Hematopoietic multipotent progenitor cell treated with erythropoietin and hydrocortisone succinate and interleukin-3 and kit ligand, for 4 days (in vitro differentiated cells): ENCODE measurements at places on chromosomes 1 and 21.

DNA sequence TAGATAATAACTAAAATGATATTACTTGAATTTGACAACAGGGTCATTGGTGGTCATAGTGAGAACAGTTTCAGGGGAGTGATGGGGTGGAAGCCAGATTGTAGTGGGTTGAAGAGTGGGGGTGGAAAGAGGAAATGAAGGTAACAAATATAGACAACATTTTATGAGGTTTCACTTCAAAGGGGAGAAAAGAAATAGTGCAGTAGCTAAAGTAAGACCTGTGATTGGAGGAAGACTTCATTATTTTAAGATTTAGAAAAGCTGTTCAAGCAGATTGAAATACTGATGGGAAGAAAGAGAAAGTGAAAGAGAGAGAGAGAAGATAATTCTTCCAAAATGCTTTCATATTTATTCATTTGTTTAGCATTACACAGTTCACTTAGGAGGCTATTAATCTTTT is 52.0 kb upstream of the KCNA3 start:
- DNase-seq, result no peak

- DNase-seq, result no peak
Measured at GRCh38 chr21:35428937-35429336, 379.8 kb upstream of the RUNX1 start.

- DNase-seq, result no peak
Measured at GRCh38 chr1:83115785-83116184, 883.1 kb downstream of the TTLL7 start.

GRCh38 chr21:45304945-45305344 is 17.2 kb upstream of the POFUT2 start:
- no peak for DNase-seq

DNA sequence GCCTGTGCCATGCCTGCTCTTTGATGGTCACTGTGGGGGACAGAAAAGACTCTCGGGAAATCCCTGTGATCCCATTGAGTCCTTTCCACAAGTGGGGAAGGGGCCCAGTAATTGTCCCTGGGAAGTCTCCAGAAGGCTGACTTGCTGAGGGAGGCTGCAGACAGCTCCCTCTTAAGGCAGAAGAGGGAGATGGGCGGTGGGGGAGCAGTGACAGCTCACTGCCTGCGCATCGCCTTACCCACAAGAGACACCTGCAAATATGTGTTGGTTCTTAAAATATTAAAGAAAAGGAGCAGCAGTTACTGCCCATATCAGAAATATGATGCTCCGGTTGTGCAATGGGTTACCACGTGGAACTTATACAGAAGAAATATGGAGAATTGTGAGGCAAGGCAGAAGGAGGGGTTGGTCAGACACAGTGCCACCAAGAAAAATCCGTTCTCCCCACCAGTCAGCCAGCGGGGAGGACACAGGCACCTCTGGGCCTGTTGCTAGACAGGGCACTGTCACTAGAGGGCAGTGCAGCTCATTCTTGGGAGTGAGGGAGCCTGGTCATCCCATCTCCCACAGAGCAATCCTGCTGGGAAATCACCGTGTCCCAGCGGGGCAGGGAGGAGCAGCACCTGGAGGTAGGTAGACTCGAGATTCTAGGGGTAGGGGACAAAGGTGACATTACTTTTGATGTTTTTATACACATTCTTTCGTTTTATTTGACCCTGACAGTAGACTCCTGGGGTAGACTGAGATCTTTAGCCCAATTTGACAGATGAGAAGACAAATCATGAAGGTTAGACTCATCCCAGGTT is 6.9 kb upstream of the CAMK1G start:
- DNase-seq, result peak; percentile 75

GRCh38 chr1:224266105-224266914 is 63.7 kb downstream of the NVL start:
- no peak for DNase-seq

GRCh38 chr1:118983558-118984041 is 4.5 kb downstream of the TBX15 start:
- DNase-seq, result no peak

- no peak for DNase-seq
Measured at GRCh38 chr1:12567288-12567819, 50.7 kb downstream of the DHRS3 start.

DNA sequence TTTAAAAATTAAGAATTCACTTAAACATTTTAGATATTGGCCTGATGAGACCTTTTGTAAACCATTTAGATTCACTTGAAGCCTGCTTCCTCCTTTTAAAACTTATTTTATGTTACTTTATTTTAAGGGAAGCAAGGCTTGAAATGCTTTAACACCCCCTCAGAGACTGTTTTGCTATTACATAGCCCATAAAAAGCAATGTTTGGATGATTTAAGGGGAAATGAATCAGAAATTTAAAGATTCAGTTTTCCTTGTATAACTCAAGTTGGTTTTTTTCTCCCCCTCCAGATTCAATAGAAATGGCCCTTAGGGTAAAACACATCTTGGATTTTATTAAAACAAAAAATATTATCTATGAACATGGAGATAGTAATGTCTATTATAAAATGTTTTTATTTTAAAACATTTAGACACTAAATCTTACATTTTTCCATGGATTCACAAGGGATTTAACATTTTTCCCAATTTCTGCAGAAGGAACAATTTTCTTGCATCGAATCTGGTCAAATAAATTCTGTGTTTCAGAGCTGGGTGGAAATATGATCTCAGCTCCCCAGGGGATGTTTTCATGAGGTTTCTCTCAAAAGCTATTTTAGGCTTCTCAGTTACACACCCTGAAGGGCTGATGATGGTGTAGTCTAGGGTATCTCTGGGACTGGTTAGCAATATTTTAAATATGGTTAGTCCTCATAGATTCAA is 69.3 kb upstream of the WARS2 start:
- DNase-seq, result no peak

GRCh38 chr1:169106921-169107602 is 572 bp downstream of the ATP1B1 start:
- peak; percentile 46 for DNase-seq

GRCh38 chr21:45575993-45576837 is 34.0 kb upstream of the SLC19A1 start:
- no peak for DNase-seq

- DNase-seq, result no peak
Measured at GRCh38 chr1:80989455-80989854, 811.3 kb upstream of the ADGRL2 start.

GRCh38 chr21:41213021-41213420 is 45.1 kb downstream of the BACE2 start:
- no peak for DNase-seq

DNA sequence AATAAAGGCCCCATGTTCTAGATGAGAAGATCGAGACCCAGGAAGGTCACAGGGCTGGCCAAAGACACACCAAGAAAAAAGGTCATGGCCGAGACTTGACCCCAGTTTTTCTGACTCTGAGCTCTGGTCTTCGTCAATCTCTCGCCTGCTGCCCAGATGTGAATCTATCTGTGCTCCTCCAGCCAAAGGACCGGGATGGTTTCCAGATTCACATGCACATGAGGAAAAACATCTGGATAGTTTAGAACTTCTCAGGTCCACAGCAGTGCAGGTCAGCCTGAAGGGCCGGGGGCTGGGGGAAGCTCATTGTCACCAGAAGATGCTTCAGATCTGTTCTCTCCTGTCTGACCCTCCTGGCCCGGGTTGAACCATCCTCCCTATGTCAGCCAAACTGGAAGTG is 49.0 kb downstream of the KCNN3 start:
- DNase-seq, result no peak

GRCh38 chr1:229689904-229690303 is 63.9 kb downstream of the URB2 start:
- DNase-seq, result no peak

DNA sequence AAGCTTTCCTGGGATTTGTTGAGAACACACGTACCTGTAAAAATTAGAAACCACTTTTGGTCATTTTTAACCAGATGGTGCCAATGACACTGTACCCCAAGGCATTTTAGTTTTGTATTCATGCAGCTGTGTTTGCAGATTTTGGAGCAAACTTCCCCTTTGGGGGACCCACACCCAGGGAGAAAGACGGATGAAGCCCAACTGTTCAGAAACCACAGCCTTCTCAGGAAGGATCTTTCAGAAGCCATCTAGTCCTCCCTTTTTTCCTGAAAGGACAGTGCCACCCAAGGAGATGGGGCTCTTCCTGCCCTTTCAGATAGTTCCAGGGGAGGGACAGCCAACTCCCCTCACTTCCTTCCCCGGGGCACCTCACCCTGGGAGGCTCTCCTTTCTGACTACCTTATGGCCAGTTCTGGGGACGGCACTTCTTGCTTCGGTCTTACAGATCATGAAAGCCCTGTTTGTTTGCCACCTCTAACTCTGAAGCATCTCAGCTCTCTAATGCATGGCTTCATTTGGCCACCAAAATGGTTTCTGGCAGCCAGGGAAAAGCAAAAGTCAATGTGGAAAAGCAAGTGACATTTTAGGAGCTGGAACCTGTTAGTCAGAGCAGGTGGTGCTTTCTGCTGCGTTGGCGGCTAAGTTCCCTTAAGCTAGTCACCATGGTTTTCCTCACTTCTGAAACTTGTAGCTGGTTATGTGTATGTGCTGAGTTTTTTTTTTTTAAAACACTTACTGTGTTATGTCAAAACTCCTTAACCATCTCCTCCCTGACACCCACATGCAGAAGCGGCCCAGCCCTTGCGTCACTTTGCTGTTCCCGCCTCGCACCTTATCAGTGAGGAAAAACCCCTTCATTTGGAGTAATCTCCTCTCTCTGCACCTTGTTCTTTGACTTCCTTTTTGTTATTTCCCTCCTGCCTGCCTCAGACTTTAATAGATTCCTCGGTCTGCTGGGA is 10.1 kb downstream of the TMCC2 start:
- peak; percentile 83 for DNase-seq

DNA sequence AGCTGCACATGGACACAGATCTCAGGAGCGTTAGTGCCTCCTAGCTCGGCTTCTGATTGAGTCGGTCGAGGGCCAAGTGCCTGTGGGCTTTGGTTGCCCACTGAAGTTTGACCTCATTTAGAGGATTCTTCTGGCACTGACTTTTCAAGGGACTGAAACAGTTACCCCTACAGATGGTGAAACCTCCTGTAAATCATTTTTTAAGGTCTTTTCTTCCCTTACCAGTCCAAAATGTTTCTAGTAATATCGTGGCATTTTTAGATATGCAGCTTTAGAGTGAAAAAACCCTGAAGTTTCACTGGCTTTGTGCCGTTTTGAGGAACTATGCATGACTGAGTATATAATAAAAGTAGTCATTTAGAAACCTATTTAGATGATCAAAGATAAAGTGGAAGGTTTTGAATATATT is 34.7 kb upstream of the L1TD1 start:
- no peak for DNase-seq

DNA sequence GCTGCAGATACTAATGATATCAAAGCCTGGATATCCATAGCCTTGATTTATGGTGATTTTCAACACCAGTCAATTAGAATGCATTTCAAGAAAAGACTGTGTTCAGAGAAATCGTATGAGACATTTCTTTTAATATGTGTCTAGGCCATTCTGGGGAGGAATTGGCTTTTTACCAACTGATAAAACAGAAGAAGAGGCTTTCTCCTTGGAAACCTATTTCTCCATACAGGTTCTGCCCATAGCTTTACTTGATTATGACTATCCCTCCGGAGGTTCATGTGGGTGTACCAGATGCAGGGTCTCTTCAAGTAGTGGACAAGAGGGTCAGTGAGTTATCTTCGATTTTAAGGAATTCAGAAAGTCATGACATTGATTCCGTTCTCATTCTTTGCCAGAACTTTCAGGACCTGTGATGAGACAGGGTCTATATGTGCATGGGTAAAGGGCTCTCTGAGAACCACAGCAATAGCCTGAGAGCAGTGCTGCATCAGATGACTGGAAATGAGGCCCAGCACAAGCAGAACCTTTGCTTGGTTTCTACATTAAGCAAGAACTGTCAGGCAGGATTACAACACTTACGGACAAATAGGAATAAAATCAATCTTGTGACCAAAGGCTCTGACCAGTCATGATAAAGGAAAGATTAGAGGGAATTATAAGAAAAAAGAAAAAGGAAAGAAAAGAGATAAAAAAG is 263.7 kb upstream of the SGIP1 start:
- no peak for DNase-seq

DNA sequence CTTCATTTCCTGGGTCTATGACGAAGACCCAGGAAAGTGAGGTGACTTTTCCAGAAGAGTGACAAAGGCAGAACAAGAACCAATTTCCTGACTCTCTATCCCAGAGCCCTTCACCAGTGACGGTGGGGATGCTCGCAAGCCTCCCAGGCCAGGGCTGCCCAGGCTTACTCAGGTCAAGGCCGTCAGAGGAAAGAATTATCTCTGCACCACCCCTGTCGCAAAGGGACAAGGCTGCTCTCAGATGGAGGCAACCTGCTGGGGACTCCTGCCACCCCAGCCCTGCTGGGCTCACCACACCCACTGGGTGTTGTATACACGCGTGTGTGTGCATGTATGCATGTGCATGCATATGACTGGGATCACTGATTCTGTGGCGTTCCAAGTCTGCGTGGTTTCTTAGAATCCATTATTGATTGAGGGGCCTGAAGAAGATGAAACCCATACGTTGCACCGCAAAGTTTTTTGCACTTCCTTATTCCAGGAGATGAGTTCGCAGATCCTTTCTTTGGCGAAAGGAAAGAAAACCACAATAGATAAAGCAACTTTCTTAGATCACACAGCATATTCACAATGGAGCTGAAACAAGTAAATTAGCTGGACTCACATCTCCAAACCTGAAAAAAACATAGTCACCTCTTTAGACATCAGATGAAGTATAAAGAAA is 255.8 kb downstream of the RHOU start:
- DNase-seq, result peak; percentile 75

DNA sequence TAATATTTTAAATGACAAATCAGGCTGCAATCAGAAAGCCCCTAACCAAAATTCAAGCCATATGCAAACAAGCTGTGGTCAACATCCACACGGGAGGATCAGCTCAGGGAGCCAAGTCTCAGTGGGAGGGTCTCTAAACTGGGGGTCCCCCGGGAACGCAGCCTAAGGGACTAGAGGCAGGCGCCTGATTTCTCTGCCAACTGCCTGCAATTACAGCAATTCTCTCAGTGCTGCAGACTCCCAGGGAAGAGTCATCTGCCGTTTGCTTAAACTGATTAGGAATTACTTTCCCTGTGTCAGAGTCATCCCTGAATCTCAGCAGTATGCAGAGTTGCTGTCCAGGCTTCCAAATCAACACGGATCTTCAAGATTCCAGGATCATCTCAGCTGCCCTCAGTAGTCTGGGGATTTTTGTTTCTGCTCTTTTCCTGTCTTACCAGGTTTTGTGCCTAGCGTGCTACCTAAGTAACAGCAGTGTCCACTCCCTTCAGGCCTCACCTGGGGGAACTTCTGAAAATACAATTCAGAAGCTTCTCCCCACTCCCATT is 247.8 kb downstream of the RRAGC start:
- DNase-seq, result no peak

GRCh38 chr1:9027307-9027706 is 1.1 kb upstream of the SLC2A7 start:
- no peak for DNase-seq

GRCh38 chr1:11738783-11739182 is 2.8 kb downstream of the AGTRAP start:
- DNase-seq, result peak; percentile 54
